ENCODE measurements at places on chromosomes 7 and 10.

DNA sequence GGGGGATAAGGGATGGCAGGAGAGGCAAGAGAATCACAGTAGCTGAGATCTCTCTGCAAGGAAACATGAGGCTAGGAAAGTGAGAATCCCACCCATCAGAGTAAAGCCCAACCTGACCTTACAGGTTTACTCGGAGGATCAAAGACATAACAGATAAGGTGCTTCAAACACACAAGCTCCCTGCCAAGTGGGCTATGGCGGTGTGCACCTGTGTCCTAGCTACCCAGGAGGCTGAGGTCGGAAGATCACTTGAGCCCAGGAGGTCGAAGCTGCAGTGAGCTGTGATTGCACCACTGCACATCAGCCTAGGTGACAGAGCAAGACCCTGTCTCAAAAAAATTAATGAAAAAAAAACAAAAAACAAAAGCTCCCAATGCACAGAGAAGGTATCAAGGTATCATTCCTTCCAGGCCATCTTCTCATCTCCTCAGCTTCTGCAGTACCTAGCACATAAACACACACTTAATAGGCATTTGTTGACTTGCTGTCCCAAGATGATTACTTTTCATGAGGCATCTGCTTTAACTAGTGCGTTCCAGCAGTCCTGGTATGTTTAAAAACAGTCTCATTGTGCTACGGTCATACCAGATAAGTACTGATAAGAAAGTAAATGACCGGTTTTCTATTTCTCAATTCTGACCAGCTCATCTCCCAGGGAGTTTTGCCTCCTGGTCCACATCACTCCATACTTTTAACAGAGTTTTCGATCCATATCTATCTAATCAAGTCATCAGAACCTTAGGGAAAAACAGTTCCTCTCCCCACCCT is 13.3 kb downstream of the GNA12 start:
- no peak for DNase-seq

DNA sequence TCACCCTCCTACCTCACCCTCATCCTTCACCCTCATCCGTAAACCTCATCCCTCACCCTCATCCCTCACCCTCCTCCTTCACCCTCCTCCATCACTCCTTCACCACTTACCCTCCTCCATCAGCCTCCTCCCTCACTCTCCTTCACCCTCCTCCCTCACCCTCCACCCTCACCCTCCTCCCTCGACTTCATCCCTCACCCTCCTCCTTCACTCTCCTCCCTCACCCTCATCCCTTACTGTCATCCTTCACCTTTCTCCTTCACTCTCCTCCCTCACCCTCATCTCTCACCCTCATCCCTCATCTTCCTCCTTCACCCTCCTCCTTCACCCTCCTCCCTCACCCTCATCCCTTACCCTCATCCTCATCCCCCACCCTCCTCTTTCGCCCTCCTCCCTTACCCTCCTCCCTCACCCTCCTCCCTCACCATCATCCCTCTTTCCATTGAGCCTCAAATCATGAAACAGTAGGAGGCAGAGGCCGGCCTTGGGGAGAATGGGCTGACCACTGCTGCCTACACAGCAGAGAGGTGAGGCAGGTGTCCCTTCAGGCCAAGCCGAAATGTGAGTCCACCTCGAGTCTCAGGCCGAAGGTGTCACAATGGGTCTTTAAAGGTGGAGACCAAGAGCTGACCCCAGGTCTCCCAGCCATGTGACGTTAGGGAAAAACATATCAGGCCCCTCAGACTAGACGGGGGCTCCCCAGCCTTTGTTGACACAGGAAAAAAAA is 53.0 kb downstream of the PDGFA start:
- DNase-seq: peak; percentile 16

DNA sequence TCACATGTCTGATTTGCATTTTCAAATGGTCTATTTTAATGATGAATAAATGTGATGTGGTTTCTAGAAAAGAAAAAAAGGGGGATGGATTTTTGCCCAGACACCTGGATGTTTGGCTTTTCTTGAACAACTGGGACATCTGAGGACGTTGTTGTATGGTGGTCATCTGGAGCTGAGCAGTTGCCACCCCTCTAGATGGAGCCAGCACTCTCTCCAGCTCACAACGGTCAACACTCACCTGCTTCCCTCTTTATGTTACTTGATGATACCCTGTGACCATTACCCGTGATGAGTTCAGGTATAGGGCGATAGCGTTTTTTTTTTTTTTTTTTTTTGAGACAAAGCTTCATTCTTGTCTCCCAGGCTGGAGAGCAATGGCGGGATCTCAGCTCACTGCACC is 30.1 kb upstream of the PAXIP1 start:
- DNase-seq: no peak

GRCh38 chr10:13839430-13839990 is 252.7 kb downstream of the PRPF18 start:
- DNase-seq: peak; percentile 75

DNA sequence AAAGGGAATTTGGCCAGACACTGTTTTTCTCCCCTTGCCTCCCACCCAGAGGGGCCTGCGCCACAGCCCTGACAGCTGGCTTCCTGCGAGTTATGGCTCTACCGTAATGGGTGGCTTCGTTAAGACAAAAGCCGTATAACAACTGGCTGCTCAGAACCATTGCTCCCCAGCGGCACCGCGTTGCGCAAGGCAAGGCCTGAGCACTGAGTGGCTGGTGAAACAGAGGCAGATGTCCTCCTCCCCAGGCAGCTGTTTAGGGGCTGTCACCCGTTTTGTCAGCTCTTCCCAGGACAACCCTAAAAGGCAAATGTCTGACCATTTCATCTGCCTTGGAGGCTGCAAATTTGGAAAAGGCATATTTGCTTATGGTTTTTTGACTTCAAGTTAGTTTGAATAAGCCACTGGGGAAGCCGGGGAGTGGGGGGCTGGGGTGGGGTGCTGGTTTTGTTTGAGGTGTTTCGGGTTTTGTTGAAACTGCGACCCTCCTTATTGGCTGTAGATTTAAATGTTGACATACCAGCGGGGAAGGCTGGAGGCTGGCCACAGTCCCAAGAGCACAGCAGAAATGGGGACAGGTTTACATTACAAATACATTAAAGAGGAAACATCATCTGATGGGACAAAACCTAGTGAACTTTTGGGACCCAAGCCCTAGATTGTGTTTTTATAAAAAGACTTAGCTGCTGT is 681 bp upstream of the SPOCK2 start:
- no peak for DNase-seq

GRCh38 chr10:43155221-43155620 is 17.0 kb downstream of the CSGALNACT2 start:
- no peak for DNase-seq

- no peak for DNase-seq
These were observed 6.0 kb upstream of the PON1 start for GRCh38 chr7:95330204-95330960.

GRCh38 chr10:15518250-15518649 is 147.2 kb upstream of the FAM171A1 start:
- DNase-seq: no peak

- DNase-seq: no peak
These were observed 11.4 kb downstream of the FAM241B start for GRCh38 chr10:69641261-69641980.

DNA sequence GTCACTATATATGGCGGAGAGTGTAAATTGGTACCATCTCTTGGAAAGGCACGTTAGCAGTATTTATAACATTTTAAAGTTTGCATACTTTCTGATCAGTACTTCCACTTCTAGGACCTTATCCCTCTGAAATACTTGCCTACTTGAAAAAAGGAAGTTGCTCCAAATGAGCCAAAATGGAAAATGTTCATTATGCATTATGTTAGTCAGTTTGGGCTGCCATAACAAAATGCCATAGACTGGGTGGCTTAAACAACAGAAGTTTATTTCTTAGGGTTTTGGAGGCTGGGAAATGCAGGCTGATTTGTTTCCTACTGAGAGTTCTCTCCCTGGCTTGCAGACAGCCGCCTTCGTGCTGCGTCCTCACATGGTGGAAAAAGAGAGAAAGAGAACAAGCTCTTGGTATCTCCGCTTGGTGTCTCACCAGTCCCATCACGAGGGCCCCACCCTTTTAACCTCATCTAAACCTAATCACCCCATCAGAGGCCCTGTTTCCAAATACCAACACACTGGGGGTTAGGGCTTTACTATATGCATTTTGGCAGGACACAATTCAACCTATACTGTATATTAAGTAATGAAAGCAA is 6.9 kb downstream of the SNX10 start:
- no peak for DNase-seq

DNA sequence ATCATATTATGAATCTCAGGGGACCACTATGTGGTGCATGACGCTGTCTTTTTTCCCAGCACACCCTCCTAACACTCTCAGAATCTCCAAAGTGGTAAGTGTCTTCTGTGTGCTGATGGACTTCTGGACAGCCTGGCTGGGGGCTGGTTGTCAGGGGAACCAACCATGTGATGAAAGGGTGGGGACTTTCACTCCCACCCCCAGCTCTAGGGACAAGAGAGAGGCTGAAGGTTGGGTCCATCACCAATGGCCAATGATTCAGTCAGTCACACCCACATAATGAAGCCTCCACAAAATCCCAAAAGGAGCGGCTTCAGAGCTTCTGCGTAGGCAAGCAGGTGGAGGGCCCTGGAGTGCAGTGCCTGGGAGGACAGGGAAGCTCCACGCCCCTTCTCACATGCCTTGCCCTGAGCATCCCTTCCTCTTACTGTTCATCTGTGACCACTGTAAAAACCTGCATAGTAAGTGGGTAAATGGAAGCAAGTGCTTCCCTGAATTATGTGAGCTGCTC is 44.6 kb downstream of the RASGEF1A start:
- no peak for DNase-seq

DNA sequence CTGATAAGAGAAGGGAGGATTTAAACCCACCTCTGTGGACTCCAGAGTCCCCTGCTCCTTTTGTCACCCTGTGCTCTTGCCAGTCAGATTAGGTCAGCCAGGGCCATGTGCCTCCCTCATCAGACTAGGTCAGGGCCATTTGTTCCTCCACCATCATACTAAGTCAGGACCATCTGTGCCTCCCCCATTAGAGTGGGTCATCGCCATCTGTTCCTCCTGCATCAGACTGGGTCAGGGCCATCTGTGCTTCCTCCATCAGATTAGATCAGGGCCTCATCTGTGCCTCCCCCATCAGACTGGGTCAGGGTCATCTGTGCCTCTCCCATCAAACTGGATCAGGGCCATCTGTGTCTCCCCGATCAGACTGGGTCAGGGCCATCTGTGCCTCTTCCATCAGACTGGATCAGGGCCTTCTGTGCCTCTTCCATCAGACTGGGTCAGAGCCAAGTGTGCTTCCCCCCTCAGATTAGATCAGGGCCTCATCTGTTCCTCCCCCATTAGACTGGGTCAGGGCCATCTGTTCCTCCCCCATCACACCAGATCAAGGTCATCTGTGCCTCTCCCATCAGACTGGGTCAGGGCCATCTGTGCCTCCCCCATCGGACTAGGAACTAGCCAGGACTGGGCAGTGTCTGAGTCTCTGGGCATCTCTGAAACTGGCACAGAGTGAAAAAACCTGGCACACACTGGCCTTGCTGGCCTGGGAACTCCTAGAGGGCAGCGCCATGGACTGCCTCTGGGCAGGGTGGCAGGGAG is 11.5 kb downstream of the MYL10 start:
- no peak for DNase-seq

DNA sequence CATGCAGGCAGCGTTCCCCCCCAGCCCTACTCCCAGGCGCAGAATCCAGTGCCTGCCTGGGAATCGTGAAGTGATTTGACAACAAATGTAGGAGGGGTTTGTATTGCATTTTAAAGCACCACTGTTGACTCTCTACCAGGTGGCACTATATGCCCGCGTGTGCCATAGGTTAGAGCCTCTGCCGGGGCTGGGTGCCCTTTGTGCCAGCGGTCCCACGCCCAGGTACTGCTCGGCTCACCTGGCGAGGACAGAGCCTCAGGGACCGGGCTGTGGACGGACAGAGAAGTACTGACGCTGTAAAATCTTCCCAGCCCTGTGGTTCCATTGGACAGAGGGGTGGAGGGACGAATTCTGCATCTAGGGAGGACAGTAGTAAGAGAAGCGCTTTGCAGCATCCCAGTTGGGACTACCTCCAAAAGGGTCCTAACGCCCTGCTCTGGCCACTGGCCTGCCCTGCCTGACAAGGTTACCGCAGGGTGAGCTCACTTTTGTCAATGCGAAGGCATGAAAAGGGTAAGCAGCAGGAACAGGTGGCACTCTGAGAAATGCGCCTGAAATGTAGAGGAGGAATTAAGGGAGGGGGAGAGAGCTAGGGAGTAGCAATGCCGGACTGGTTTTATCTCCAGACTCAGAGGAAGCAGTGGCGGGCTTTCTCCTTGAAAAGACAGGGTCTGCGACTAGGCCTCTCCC is 788 bp upstream of the CACNA2D1 start:
- DNase-seq: no peak

DNA sequence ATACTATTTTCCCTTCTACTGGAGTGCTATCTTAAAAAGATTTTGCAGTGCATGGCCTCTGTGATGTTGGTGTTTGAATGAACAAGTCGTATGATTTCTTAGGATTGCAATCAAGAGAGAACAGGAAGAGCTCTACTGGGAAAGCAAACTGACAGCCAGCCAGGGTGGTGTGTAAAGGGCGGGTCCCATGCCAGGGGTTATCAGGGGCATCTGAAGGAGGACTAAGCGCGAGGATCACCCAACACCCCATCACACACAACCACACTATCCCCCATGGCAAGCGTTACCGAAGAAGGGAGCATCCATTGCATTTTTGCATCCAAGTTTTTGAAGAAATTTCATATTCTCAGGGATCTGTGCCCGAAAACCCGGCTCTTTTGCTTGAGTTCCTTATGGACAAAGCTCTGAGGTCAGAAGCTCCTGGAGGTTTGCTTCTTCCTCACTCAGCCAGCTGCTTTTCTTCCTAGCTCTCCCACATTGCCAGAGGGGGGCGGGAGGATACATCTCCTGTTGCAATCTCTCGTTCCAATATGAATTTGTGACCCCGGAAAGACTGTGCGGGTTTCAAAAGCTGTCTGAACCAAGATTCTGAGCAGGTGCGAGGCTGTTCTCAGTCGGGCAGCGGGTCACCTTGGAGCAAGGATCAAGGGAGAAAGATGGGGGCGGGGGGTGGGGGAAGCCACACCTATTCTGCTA is 5.2 kb downstream of the NEUROD6 start:
- no peak for DNase-seq

DNA sequence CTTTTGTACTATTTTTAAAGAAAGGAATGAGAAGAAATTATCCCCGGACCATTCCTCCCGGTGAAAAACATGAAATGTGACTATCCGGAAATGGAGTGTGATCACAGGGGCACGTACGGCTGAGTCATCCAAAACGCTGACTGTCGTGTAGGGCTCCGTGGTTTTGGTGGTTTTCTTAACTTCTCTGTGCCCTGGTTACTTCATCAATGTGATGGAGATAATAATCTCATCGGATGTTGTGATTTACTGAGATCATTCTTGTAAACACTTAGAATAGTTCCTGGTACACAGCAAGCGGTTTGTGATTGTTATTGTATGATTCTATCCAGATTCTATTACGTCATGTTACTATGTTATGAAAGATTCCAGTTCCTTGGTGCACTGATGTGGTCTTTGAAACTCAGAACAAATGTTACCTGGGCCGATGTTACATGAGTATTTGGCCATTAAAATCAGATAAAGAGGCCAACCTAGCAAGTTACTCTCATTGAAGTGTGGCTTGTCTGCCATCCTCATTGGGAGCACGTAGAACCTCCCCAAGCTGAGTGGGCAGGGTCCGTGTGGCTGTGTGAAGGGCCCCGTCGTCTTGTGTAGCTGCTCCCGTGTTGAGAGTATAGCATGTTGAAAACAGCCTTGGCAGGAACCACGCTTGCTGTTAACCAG is 99.5 kb downstream of the CAMK1D start:
- DNase-seq: no peak
